Left ventricle myocardium inferior (tissue), 1 donor: ENCODE measurements at places on chromosomes 6 and 20. TPM values are rescaled to one million over a fixed set of nuclear protein-coding genes. Genes with fewer than 3 reads are reported as not detected.
A peak's percentile ranks its signal among the peaks of the same experiment; 100 is the strongest.

RSPH4A gene
- not detected for total RNA-seq

IRF4 gene
- 0.22 TPM for total RNA-seq

DNA sequence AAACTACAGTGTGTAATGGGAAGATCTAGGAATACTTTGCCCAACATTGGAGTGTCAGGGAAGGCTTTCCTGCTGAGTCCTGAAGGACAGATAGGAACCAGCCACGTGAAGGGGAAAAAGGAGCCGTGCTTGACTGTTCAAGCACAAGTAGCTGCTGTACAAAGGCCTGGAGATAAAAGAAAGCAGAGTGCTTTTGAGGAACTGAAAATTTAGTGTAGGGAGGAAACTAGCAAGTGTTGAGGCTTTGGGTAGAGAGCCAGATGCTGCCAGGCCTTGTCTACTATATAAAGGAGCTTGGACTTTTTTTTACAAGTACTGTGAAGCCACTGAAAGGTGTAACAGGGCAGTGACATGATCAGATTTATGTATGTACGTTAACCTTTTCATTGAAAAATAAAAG is 39.0 kb downstream of the DSE start:
- peaks cover 57% of the 10 kb centered on the region for H3K4me1 ChIP-seq
- H3K27ac ChIP-seq, result peak overlapping the region; percentile 52
- no peak for DNase-seq
- no peaks in the 10 kb centered on the region for H3K27me3 ChIP-seq
- no peaks in the 10 kb centered on the region for H3K36me3 ChIP-seq

CYP24A1 gene
- not detected for total RNA-seq
